Hematopoietic multipotent progenitor cell treated with erythropoietin and hydrocortisone succinate and interleukin-3 and kit ligand, for 17 days (in vitro differentiated cells): ENCODE measurements at places on chromosomes 3 and 15.

GRCh38 chr3:60579734-60580133, 671.5 kb downstream of the FHIT start:
- no peak for DNase-seq

GRCh38 chr3:122760453-122761271, 33.0 kb downstream of the HSPBAP1 start:
- no peak for DNase-seq

- no peak for DNase-seq
Observed at GRCh38 chr3:155908605-155909004, 38.2 kb downstream of the GMPS start.

DNA sequence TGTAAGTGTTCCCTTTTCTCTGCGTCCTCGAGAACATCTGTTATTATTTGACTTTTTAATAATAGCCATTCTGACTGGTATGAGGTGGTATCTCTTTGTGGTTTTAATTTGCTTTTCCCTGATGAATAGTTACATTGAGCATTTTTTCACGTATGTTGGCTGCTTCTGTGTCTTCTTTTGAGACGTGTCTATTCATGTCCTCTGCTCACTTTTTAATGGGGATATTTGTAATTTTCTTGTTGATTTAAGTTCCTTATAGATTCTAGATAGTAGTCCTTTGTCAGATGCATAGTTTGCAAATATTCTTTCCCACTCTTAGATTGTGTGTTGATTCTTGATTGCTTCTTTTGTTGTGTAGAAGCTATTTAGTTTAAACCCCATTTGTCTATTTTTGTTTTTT, 179.2 kb downstream of the DOCK3 start:
- DNase-seq = no peak

DNA sequence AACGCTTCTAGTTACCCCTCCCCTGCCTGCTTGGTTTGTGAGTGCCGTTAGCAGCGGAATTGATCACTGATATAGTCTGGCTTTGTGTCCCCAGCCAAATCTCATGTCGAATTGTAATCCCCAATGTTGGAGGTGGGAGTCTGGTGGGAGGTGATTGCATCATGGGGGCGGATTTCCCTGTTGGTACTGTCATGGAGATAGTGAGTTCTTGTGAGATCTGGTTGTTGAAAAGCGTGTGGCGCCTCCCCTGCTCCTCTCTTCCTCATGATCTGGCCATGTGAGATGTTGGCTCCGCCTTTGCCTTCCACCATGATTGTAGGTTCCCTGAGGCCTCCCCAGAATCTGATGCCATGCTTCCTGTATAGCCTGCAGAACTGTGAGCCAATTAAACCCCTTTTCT, 47.3 kb upstream of the PGPEP1L start:
- DNase-seq = no peak

- no peak for DNase-seq
Observed at GRCh38 chr3:177135841-177136492, 61.3 kb downstream of the TBL1XR1 start.

DNA sequence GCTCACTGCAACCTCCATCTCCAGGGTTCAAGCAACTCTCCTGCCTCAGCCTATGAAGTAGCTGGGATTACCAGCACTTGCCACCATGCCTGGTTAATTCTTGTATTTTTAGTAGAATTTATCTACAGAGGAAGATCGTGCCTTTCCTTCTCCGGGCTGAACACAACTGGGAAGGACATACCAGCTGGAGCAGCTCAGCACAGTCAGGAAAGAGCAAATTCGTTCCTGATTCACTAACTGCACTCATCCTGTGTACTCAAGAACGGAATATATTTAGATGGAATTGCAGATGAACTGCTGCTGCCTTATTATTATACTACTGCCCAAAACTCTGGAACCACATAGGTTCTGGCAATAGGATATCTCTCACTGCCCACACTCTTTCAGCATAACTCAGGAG, 27.1 kb upstream of the P4HTM start:
- DNase-seq = no peak

- no peak for DNase-seq
Observed at GRCh38 chr15:64193971-64194370, 31.1 kb upstream of the PPIB start.

DNA sequence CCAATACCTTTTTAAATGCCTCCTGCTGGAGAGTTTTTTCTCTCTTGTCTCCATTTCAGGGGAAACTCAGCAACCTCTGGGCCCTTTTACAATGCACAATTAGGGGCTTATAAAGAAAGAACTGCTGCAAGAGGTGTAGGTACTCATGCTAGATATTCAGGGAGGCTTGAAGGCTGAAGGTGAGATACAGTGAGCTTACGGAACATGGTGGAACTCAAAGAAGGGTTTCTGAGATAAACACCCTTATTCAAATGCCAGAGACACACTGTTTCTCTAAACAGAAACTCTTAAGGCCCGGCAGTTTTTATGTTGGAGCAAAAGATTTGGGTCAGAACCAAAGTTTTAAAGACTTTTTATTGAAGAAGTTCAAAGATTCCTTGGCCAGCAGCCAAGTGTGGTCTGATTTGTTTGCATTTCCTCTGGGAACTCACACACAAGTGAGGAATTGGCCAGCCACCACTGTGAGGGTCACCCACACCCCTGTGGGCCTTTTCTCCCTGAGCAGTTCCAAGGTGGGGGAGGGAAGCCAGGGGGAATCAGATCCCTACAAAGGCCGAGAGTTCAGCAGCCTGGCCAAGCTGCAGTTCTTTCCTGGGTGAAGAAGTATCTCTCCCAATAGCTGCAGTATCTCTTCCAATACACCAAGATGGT, 47.8 kb downstream of the TNFAIP8L3 start:
- no peak for DNase-seq

GRCh38 chr3:189908646-189909045, 212.1 kb downstream of the P3H2 start:
- DNase-seq = no peak
